ENCODE measurements at places on chromosomes 16 and 17. TPM values are rescaled to one million over a fixed set of nuclear protein-coding genes. Genes with fewer than 3 reads are reported as not detected.

GAS2L2 gene
- total RNA-seq = 0.52 TPM

XPO6 gene
- 178 TPM for total RNA-seq

ADAM11 gene
- total RNA-seq = 0.05 TPM

C16orf92 gene
- not detected for total RNA-seq

MMP25 gene
- total RNA-seq = not detected

ITGA2B gene
- total RNA-seq = not detected

ADAP2 gene
- 0.08 TPM for total RNA-seq

SALL1 gene
- not detected for total RNA-seq

HNF1B gene
- total RNA-seq = 66.0 TPM

RDM1 gene
- total RNA-seq = 11.3 TPM

Data from HT-29 (cell line).